EH (cell line): ENCODE measurements at places on chromosomes 16 and 17.

GRCh38 chr17:61717352-61717751, 126.3 kb upstream of the NACA2 start:
- no peak for DNase-seq

- DNase-seq, result no peak
These were observed 218.8 kb downstream of the KATNIP start for GRCh38 chr16:27768651-27769272.

- peak; percentile 83 for DNase-seq
These were observed 2.0 kb downstream of the POLR2A start for GRCh38 chr17:7486181-7486580.

DNA sequence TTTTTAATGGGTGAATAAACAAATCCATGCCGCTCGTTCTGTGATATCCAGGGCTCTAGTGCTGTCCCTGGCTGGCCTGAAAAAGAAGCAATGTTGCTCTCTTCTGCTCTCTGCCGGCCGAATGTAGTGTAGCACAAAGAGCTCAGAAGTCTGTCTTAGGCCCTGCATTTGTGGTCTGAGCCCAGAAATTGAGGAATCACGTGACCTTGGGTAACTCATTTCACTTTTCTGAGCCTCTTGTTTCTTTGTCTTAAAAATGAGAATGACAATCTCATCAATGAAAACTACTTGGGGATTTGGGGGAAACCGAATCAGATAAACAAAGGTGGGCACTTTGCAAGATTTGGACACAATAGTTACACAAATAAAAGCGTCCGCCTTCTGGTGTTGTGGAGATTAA, 381.6 kb upstream of the ASIC2 start:
- peak; percentile 45 for DNase-seq

- no peak for DNase-seq
These were observed 130.8 kb downstream of the CLEC16A start for GRCh38 chr16:11075163-11075562.
